T-helper 22 cell (primary cell): ENCODE measurements at places on chromosomes 7 and 10.

DNA sequence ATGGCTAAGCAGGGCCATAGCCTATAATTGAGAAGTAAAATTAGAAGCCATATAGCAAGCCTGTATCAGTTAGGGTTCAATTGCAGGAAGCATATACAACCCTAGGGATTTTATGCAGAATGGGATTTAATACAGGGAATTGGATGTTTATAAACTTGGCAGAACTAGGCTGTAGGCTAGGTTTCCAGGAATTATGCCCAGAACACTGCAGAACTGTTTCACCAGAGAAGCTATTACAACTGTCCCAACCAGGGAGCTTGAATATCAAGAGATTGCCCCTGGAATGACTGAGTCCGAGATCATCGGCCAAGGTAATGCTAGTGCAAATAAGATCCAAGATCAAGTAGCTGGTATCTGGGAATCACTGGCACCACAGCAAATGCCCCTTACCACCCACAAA is 64.0 kb downstream of the PRR15 start:
- no peak for DNase-seq

- no peak for DNase-seq
Measured at GRCh38 chr10:121702351-121703320, 104.4 kb upstream of the FGFR2 start.

DNA sequence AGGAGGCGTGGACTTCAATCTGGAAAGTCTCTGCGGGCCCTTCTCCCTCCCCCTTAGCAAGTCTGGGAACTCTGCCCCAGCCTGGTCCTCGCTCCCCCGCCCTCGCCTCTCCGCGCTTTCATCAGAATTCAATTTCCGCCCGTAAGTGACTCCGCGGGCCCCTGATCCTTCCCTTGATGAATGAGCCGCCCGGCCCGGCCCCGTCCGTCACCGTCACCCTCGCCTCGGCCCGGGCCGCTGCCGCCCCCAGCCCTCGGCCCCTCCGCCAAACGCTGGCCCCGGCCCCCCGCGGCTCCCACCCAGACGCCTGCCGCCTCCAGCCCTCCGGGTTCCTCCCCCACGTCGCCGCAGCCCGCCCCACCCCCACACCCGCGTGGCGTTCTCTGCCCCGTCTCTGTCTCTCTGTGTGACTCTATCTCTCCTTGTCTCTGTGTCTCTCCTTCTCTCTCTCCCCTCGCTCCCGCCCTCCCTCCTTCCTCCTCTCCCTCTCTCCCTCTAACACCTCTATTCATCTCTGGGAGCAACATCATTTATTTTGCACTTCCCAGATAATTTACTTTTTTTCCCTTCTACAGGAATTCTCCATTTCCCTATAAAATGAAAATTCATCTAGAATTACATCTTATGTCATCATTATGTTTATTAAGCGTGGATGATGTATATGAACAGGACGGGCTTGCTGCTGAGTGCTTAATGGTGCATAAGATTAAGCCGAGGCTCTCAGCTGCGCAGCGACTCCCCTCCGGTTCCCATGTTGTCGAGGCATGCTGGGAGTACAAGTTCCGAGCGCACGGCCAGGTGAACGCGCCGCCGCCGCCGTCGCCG is 91.2 kb upstream of the PAX2 start:
- DNase-seq, result no peak

- no peak for DNase-seq
Measured at GRCh38 chr10:11328264-11329061, 283.0 kb downstream of the USP6NL start.

- DNase-seq, result no peak
Measured at GRCh38 chr7:124428781-124429180, 336.8 kb downstream of the GPR37 start.

GRCh38 chr7:127873715-127874636 is 157.3 kb downstream of the LRRC4 start:
- DNase-seq, result no peak

- no peak for DNase-seq
Measured at GRCh38 chr7:159057647-159058046, 87.0 kb downstream of the VIPR2 start.

- DNase-seq, result no peak
Measured at GRCh38 chr10:116771959-116772585, 29.7 kb upstream of the HSPA12A start.

DNA sequence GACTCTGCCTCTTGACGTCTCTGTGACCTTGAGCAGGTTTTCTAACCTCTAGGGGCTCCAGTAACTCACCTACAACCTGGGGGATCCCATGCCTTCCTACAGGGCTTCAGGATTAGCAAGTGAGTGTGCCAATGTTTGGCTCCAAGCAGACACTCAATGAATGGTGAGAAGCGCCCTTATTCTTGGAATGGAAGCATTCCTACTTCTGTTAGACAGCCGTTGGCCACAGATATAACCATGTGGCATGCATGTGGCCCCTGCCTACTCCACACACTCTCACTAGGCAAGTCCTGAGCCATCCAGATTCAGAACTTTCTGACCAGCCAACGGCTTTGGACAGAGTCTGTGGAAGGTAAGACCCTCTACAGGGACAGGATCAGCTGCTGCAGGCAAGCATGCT is 108.9 kb upstream of the LYZL2 start:
- no peak for DNase-seq

DNA sequence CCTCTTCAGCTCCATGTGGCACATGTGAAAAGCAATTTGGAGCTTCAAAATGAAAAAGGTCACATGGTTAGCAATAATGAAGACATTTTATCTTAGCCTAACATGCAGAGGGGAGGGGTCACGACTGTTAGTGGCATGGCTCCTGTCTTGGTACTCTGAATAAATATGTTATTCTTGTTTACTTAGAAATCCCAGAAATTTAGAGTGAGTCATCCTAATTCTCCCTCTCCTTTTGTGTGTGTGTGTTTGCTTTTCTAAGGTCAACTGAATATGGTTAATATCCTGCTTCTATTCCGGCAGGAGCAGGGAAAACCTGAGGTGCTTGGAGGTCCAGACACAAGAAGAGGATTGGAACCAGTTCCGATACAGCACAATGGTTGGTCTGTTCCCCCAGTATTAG is 17.6 kb downstream of the BCCIP start:
- DNase-seq, result no peak

- DNase-seq, result no peak
Measured at GRCh38 chr10:21403256-21404015, 122.0 kb downstream of the SKIDA1 start.

DNA sequence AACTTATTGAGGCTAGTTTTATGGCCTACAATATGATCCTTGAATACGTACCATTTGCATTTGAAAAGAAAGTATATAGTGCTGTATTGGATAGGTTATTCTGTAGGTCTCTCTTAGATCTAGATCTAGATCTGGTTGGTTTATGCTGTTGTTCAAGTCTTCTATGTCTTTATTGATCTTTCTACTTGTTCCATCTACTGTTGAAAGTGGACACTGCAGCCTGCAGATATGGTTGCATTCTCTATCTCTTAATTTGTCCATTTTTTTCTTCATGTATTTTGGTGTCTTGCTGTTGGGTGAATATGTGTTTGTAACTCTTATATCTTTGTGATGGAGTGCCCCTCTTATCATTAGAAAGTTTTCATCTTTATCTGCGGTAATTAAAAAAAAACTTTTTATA is 139.4 kb upstream of the PCDH15 start:
- DNase-seq, result no peak

DNA sequence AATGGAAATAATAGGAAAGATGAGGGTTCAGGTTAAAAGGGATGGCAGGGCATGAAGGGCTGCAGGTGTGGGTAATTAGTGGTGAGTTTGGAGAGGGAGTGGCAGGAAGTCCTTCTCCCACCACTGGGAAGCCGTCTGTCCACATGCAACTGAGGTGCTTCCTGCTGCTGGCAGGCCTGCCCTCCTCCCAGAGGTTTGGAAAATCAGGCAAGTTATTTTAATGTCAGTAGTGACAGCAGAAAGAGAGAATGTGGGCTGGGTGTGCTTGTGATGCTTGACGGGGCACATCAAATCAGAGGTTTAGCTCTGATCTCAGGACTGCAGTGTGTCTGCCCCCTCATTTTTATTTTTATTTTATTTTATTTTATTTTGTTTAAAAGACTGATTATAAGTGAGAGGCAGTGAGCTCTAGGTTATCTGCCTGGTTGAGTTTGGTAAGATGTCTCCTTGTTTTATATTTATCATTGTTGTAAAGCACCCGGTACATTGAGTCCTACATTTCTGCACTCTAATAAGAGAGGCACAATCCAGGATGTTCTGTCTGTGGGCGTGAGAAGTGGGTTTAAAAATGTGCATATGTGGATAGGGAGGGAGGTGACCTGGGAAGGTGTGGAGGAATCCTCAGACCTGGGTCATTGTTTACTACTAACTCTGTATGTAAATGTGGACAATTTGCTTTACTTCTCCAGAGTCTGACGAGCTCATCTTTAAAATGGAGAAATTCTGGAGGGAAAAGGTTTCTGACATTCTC is 504.4 kb downstream of the LRMDA start:
- no peak for DNase-seq

- no peak for DNase-seq
Measured at GRCh38 chr10:86813101-86813500, 56.7 kb downstream of the BMPR1A start.

DNA sequence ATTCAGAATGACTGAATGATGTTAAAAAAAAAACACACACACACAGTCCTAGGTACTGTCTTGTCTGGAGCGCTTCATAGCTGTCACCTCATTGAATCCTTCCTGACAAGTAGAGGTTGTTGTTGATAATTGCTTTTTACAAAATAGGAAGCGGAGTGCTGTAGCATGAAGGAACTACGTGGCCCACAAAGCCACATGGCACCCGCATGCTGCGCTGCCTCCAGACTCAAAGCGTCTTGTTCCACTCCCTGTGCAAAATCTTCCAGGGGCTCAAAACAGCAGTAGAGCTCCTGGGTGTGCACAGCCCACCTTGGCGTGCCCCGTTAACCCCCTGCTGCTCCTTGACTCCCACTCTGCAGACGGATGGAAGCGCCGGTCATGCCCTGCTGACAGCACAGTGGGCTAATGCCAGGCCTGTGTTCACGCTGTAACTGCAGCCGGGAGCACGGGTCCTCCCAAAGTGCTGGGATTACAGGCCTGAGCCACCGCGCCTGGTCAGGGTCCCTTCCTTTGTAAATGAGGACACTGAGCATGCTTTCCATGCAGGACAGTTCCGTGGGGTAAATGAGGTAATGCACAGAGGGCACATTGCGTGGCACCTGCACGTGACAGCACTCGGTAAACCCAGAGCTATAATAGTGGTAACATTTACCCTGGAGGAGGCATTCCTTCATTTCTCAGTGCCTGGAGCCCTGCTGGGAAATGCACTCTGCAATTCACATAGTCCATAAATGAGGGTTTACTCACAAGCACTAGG is 91.1 kb upstream of the GNA12 start:
- DNase-seq, result no peak

GRCh38 chr7:25988640-25989039 is 163.4 kb upstream of the NFE2L3 start:
- DNase-seq, result no peak

GRCh38 chr7:47132471-47132870 is 449.4 kb downstream of the TNS3 start:
- DNase-seq, result no peak

DNA sequence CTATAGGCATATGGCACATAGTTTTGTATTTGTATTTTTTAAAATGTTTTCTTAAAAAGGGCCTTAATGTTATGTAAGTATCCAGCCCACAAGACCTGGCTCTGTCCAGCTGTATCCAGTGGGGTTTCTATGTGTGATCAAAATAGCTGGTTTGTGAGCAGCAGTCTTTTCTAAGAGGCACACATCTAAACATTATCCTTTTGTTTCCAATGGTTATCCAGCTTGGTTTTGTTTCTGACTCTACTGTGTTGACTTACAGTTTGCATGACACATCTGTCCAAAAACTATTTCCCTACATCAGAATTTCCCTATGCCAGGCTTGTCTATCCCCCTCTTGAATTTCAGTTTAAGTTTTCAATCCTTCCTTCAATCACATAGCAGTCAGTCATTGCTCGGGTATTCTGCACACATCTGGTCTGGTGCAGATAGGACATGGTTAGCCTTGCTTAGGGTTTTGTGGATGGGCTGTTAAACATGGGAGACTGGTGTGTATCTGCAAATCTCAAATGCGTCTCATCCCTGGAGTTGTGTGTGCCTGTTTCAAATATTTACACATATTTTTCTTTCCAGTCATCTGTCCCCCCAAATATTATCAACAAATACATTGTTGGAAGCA is 104.2 kb downstream of the SAMD9 start:
- DNase-seq, result no peak

GRCh38 chr10:12637649-12638048 is 288.3 kb downstream of the CAMK1D start:
- no peak for DNase-seq

GRCh38 chr10:4241724-4242345 is 456.8 kb upstream of the KLF6 start:
- DNase-seq, result no peak

GRCh38 chr10:121243609-121244241 is 354.5 kb downstream of the FGFR2 start:
- no peak for DNase-seq

GRCh38 chr10:8051109-8051821 is 3.2 kb upstream of the GATA3 start:
- no peak for DNase-seq
